ENCODE measurements at places on chromosomes 1 and 21.

DNA sequence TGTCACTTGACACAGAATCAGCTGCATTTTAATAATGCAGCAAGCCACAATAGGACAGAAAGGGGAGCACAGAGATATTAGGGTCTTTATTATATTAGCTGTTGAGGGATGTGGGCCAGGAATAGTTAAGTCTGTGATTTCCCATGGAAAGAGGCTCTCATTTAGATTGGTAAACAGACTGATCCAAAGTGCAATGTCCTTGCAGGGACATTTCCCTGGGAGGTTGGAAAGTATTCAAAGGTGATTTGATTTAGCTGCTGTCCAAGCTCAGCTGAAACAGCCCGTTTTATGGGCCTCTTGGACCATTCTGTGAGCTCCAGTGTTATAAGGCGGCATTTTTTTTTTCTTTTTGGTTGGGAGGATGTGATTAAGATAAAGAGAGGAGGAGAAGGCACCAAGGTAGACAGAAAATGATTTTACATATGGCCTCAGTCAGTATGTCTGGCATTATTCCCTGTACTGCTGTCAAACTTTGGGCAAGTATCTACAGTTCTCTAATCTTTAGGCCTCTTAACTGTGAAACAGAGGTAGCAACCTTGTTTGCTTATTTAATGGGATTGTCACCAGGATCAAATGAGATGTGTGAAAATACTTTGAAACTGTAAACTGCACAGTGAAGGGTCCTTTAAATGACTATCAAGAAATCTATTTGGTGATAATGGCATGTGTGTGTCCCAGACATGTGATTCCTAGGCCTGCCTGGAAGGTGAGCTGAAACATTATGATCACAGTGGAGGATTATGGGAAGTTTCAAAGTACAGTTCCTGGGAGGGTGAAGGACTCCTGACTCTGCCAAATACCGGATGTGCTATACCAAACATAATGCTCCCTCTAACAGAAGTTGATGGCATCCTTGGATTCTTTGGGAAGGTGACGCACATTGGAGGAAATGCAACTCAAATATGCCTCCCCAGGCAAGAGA is 62.2 kb downstream of the NOS1AP start:
- no peak for DNase-seq

DNA sequence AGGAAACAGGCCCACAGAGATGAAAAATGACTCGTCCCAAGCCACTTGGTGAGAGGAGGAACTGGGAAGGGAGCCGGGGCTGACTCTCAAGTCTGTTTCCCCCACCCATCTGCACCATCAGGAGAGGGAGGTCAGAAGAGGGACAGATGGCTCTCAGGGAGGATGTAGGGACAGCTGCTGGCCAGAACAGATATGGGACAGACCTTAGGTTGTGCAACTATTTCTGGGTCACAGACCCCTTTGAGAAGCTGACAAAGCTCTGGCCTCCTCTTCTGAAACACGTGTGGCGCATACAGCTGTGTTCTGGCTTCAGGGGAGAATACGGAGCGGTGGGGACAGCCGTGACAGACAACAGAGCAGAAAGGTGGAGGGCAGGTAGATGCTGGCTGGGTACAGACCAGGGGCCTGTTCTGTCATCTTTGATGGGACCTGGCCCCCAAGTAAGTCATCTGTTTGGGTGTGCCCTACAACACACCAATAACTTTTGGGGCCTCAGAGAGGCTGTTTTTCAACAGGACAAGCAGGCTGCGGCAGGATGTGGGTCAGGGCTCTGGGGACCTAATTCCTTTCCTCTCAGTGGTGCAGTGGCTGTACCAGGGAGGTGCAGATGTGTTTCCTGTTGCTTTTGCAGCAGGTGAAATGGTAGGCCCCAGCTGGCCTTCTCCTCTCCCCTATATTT is 7.3 kb downstream of the SH3BGRL3 start:
- peak; percentile 90 for DNase-seq

DNA sequence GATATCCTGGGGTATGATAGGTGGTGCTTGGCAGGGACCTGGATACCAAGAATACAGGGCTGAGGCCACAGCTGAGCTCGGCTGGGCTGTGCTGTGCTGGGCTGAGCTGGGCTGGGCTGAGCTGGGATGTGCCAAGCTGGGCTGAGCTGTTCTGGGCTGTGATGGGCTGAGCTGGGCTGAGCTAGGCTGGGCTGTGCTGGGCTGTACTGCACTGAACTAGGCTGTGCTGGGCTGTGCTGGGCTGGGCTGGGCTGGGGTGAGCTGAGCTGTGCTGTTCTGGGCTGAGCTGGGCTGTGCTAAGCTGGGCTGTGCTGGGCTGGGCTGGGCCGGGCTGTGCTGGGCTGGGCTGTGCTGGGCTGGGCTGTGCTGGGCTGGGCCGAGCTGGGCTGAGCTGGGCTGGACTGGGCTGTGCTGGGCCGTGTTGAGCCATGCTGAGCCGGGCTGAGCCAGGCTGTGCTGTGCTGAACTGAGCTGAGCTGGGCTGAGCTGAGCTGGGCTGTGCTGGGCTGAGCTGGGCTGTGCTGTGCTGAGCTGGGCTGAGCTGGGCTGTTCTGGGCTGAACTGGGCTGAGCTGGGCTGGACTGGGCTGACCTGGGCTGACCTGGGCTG is 94.7 kb upstream of the ACTRT2 start:
- no peak for DNase-seq

- no peak for DNase-seq
These were observed 14.6 kb upstream of the TENT5C start for GRCh38 chr1:117591252-117591651.

DNA sequence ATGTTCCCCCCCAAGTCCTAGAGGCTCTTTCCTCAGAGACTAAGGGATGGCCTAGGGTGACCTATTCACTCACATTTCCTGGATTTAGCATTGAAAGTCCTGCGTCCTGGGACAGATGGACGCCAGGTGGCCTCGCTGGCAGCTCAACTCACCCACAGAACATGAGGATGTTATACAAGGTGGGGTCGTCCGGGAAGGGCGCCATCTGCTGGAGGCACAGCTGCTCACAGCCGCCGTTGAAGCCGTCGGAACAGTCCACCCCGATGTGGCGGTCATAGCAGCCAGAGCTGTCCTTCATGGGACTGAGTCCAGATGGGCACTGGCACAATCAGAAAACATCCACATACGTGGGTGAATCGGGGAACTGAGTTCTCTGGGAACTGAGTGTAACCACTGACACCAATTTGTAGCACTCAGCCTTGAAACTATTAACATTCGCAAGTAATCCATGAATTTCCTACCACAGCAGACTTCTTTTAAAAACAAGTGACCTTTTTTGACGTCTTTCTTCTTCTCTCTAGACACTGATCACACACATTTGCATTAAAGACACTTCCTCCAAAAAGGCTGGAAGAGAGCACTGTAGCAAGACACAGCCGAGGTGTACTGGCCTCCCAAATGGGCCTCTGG is 215.4 kb downstream of the ASTN1 start:
- no peak for DNase-seq

DNA sequence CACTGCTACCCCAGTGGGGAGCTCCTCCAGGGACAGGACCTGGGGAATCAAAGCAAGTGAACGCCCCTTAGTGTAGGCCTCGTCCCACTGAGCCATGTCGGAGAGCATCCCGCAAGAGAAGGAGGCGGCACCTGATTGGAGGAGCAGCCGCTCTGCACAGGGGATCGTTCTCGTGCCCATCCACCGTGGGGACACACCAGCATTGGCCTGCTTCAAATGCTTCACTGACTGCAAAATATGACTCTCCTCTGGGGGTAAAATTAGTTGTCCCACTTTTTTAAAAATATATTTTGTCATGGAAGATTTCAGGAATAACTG is 111.0 kb downstream of the PDE9A start:
- no peak for DNase-seq

- DNase-seq, result no peak
These were observed 17.3 kb downstream of the C1orf185 start for GRCh38 chr1:51119331-51119730.

DNA sequence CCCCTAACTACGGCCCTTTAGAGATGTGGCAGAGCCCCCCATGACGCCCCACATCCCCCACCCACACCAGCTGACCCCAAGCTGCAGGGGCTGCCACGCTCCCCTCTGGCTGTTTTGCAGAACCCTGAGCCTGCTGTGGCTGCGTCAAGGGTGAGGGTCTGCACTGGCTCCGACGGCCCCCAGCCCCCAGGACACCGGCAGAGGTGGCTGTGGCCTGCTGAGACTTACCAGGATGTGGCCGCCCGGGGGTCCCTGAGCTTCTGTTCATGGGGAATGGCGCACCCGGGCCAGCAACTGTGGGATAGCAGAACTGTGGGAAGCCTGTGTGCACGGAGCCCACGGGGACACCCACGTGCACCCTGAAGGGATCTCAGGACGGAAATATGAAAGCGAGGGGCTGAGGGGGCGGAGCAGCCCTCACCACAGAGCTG is 12.8 kb upstream of the RNF223 start:
- DNase-seq, result no peak

GRCh38 chr1:114740331-114740730 is 17.5 kb downstream of the CSDE1 start:
- no peak for DNase-seq

- DNase-seq, result no peak
These were observed at the start of gene LPAR3 for GRCh38 chr1:84892705-84893618. Gene LPAR3 (minus strand): TSS chr1:84893206. CDS start chr1:84866120, 27,086 bp downstream.

DNA sequence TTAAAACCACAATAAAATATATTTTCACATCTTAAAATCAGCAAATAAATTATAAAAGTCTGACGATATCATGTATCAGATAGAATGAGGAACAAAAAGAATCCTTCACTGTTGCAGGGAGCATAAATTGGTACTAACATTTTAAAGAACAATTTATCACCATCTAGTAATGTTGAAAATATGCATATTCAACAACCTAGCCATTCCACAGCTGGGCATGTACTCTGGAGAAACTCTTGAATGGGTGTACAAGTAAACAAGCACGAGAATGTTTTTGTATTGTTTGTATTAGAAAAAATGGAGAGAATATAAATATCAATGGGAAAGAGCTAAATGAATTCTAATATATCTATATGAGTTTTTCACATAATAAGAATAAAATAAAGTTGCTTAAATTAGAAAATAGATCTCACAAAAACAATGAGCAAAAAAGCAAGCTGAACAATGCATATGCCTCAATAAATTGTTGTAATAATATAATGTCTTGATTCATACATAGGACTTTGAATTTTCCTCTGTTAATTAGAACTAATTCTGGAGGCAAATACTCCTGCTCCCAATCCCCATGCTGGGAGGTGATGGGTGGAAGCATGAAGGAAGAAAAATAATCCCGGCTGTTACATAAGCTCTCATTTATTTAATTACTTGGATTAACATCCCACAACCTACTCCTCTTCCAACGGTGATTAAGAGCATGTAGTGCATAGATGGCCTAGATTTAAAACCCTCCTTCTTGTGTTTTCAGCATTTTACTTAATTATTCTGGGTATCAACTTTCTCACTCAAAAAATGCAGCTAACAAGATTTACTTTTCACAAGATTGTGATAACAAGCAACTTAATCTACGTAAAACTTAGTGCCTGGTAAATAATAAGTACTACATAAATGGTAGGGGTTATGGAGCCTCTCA is 5.5 kb upstream of the FMO2 start:
- DNase-seq, result no peak

DNA sequence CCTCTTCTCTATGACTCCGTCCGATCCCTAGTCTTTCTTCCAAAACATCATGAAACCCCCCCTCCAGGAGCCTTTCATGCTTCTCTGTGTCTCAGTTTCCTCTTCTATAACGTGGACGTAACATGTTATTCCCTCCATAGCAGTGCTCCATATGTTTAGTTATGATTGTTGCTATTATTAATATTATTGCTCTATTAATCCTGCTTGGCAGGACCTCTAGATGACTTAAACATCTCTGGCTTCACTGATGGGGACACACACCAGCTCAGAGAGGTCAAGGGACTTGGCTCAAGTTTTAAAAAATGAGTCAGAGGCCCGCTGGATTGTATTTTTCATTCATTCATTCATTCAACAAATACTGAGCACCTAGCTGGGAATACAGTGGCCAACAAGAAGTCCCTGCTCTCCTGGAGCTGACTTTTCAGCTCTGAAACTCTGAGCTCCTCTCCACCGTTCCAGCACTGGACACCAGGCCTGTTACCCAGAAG is 404 bp upstream of the CPLANE2 start:
- no peak for DNase-seq

DNA sequence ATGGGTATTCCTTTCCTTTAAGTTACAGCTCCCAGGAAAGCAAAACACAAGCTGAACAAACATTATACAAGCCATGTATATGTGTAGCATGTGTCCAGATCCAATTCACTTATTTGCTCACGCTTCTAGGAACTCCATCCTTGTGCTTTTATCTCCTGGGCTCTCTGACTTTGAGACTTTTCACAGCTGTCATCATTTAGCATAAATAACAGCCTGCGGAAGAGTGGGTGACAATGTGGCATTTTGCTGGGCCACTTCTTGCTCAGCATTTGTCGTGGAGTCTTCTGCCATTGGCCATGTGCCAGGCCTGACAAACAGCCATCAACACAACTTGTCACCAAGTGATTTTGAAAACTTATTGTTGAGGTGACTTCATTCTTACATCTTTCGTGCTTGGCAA is 164.3 kb downstream of the KIF26B start:
- no peak for DNase-seq

- DNase-seq, result no peak
These were observed 67.5 kb downstream of the SYT2 start for GRCh38 chr1:202642619-202643291.

- no peak for DNase-seq
These were observed 785 bp downstream of the ZNF697 start for GRCh38 chr1:119647228-119647733.

GRCh38 chr1:152968248-152968647 is 2.2 kb upstream of the SPRR4 start:
- no peak for DNase-seq

DNA sequence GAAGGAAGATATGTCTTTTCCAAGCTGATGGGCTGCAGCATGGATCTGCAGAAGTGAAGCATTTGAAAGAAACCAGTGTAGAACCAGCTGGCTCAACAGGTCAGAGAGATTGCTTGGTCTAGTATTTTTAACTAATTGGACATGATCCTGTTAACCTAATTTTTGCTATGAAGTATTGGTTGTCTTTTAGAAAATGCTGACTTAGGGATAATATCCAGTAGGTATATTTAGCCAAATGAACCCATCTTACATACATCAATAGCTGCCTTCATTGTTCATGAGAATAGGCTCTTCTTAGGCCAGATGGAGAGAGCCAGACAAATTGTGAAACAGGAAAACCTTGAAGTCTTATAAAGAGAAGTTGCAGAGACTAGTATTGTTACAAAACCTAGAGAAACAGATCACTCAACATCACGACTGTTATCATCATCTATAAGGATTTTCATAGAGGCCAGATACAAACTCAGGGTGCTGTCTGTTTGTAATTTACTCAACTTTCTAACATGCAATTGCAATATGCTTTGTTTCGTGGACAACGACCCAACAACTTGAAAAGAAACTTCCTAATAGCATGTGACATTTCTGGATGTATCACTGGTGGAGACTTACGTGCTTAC is 148.2 kb downstream of the DISC1 start:
- no peak for DNase-seq

- no peak for DNase-seq
These were observed 75.4 kb downstream of the TTLL7 start for GRCh38 chr1:83923553-83923952.

- DNase-seq, result no peak
These were observed 134.8 kb downstream of the ZNF648 start for GRCh38 chr1:181926697-181927096.

Data from CD4-positive, alpha-beta T cell treated with Interleukin-6 at 100 ng/mL for 8 hours (primary cell).